ENCODE measurements at places on chromosomes 11 and 22.

- DNase-seq, result no peak
These were observed 344.4 kb downstream of the CTTN start for GRCh38 chr11:70742553-70743291.

GRCh38 chr11:33347490-33348125 lies 90.4 kb downstream of the HIPK3 start:
- DNase-seq, result no peak

DNA sequence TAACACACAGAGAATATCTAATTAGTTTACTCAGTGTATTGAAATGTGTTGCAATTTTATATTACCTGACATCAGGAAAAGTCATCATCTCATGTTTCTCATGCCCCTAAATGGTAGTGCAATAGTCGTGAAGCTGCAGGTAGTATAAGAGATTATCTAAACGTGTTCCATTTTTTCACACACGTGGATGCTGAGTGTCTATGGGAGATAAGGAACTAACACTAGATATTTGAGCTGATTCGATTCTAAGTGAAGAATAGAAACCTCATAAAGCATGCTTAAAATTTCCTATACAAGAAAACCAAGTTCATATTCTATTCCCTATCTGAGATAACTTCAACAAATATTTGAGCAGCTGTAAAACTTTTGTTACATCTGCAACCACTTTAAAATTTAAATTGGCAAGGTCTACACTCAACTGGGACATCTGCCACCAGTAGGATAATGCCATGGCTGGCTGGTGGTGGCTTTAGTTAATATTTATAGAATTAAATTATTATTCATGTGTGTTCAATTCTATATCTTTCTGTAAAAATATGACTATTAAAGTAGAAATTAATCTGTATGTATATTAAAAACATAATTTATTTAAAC lies 388.8 kb downstream of the LUZP2 start:
- DNase-seq, result no peak

DNA sequence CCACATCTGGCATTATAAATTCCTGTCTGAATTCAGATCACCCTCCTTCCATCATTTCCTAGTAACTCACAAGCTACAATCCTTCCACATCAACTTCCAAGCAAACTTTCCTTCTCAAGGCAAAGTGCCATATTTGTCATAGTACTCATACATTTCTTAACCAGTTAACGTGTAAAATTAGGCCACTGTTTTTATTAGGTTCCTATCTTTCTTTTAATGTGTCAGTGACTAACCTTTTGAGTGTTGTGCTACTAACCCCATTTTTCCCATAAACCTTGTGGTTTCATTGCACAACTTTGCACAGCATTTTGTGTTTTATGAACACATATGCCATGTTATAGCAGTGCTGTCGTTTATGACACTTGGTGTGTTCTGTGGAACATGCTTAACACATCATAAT lies 90.1 kb downstream of the KIF18A start:
- no peak for DNase-seq

DNA sequence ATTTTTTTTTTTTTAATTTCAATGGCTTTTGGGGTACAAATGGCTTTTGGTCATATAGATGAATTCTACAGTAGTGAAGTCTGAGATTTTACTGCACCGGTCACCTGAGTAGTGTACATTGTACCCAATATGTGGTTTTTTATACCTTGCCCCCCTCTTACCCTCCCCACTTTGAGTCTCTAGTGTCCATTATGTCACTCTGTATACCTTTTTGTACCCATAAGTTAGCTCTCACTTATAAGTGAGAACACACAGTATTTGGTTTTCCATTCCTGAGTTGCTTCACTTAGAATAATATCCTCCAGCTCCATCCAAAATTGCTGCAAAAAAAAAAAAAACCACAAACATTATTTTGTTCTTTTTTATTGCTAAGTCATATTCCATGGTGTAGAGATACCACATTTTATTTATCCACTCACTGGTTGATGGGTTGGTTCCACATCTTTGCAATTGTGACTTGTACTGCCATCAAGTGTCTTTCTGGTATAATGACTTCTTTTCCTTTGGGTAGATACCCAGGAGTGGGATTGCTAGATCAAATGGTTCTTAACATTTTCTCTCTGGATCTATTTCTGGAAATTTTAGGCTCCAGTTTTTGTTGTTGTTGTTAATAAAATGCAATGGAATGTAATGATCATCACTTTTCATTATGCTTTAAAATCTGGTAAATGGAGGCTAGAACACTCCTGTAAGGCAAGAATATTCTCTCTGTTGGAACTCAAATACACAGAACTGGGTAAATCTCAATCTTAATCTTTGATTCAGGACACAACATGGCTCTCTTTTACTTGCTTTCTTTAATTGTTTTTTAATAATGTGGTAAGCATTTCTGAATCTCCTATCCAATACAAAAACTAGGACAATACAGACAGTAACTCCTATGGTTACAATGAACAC lies 10.3 kb downstream of the NEAT1 start:
- DNase-seq, result no peak

- no peak for DNase-seq
These were observed 33.6 kb upstream of the GNB1L start for GRCh38 chr22:19888131-19888746.

DNA sequence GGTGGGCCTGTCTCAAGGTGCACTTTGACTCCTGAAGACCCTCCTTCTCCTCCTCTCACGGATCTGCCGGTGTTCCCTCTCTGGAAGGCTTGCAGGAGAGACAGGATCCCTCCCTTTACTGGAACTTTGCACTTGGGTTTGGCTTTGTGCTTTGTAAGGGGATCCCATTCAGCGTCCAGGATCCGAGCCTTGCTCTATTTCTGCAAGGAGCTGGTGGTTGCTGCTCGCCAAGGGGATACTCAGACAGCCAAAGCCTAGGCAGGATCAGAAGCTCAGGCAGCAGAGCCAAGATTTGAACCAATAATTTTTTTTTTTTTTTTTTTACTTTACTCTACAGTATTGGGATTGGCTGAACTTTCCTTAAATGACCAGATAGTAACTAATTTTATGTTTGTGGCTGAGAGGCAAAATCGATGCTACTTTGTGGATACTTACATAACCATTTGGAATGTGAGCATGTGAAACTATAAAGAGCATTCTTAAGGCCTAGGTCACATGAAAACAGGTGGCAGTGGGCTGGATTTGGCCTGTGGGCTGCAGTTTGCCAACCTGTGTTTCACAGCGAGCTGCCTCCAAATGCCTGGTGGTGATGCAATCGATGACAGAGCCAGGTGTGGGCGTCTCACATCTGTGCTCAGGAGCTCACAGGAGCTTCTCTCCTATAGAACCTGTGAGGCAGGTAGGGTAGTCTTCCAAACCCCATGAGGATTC lies 25.2 kb downstream of the BCR start:
- DNase-seq, result no peak
